RWPE2 (cell line): ENCODE measurements at places on chromosomes 4 and X.

DNA sequence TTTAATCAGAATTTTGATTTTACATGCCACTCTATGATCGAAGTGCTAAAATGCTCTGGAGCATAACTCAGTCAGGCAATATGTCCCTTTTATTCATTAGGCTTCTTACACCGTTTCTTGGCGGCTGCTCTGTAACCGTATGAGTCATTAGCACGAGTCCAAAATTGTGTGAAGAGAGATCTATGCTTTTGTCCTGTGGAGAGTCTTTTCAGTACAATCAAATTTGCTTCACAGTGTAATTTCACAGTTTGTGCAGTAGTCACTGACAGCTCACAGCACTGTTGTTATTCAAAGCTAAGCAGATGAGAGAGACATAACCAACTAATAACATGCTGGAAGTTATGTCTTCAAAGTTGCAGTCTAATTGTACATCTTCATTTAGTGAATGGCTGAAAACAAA is 167.8 kb downstream of the PCDH10 start:
- no peaks in the 10 kb centered on the region for H3K36me3 ChIP-seq
- no peaks in the 10 kb centered on the region for H3K27me3 ChIP-seq
- no peak overlapping the region for H3K27ac ChIP-seq
- no peak for DNase-seq
- H3K4me1 ChIP-seq: no peaks in the 10 kb centered on the region

- H3K36me3 ChIP-seq: no peaks in the 10 kb centered on the region
These were observed 173.9 kb downstream of the GRXCR1 start for GRCh38 chr4:43066415-43066814.

GRCh38 chr4:25953740-25954139 is 39.7 kb downstream of the SMIM20 start:
- no peaks in the 10 kb centered on the region for H3K4me1 ChIP-seq
- no peaks in the 10 kb centered on the region for H3K36me3 ChIP-seq
- H3K4me3 ChIP-seq: no peak overlapping the region
- no peak for DNase-seq
- no peaks in the 10 kb centered on the region for H3K27me3 ChIP-seq
- H3K27ac ChIP-seq: no peak overlapping the region

GRCh38 chr4:157701695-157701994 is 471.2 kb downstream of the GASK1B start:
- DNase-seq: no peak
- H3K27ac ChIP-seq: no peak overlapping the region
- H3K4me3 ChIP-seq: no peak overlapping the region
- no peaks in the 10 kb centered on the region for H3K36me3 ChIP-seq
- H3K27me3 ChIP-seq: no peaks in the 10 kb centered on the region
- H3K4me1 ChIP-seq: no peaks in the 10 kb centered on the region

DNA sequence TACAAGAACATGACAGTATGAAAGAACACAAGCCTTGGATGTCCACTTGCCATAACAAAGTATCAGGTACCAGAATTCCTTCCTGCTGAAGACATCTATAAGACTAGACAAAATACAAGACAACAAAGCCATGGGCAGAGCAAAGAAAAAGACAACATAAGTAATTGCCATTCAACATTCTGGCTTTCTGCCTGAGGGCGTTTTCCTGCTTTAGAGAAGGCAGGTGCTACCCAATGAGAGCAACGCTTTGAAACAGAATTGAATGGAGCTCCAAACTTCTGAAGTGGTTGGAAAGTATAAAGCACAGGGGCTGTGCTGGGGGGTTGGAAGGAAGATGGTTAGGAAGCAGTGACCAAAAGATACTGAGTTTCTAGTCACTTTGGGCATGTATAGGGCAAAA is 30.1 kb downstream of the PDE5A start:
- H3K27ac ChIP-seq: no peak overlapping the region
- H3K36me3 ChIP-seq: no peaks in the 10 kb centered on the region
- H3K27me3 ChIP-seq: no peaks in the 10 kb centered on the region

DNA sequence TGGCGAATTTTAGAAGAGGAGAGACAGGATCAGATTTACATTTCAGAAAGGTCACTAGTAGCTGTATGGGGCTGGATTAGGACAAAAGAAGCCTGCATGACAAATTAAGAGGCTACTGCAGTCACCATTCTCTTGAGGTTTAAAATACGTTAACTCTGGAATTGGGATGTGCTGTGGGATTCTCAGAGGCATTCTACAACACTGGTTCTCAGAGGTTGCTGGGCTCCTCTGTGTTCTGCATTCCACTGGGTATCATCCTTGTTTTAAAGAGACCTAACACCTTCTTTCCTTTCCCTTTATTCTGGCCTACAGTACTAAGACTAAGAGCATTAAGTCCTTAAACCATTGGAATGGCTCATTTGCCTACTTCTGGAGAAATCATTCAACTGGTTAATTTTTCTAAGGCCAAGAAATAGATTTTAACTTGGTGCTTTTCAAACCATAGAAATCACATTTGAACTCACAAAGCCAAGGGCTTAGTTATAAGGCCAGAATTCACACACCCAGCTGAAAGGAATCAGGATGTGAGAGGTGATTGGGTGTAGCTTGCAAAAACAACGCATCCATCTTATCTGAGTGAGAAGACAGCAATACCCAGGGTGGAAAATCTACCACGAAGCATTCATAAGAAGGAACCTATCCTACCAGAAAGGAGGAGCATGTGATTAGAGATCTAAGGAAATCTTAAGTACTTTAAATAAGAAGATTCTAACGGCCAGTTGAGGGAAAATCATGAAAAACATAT is 116.6 kb downstream of the SHISA3 start:
- H3K27me3 ChIP-seq: no peaks in the 10 kb centered on the region
- no peak for DNase-seq
- no peak overlapping the region for H3K4me3 ChIP-seq
- H3K36me3 ChIP-seq: no peaks in the 10 kb centered on the region

DNA sequence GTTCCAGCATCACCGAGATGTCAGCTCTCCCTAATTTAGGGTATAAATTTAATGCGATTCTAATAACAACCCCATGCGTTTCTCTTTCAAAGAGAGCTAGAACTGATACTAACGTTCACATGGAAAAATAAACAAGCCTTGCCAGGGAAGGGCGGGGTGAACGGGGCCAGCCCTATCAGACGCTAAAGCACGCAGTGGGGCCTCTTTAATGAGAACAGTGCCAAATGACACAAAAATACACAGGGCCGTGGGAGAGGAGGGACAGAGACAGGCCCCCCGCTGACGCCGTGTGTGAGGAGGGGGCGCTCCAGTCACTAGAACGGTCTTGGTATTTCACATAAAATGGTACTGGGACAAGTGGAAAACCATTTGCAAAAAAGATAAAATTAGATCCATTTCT is 21.3 kb upstream of the ADRA2C start:
- H3K4me1 ChIP-seq: no peaks in the 10 kb centered on the region
- no peak overlapping the region for H3K27ac ChIP-seq
- peaks cover 55% of the 10 kb centered on the region for H3K27me3 ChIP-seq
- H3K4me3 ChIP-seq: no peak overlapping the region
- no peaks in the 10 kb centered on the region for H3K36me3 ChIP-seq

DNA sequence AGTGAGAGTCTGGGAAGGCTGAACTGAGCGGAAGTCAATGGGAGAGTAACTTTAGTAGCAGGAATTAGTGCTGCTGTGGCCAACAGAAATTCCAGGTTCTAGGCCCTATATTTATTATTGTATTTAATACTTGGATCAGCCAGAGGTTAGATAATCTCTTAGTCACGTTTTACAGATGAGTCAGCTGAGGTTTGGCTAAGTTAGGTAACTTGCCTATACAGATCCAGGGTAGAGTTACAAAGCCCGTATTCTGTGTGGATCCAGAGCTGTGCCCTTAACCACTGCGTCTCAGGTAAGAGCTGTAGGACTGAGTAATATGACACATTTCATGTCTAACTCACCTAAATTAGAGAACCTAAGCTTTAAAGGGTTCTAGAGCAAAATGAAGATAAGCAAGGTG is 20.5 kb downstream of the PSMD10 start:
- no peak overlapping the region for H3K27ac ChIP-seq
- no peak overlapping the region for H3K4me3 ChIP-seq
- DNase-seq: no peak
- H3K4me1 ChIP-seq: peaks cover 6% of the 10 kb centered on the region
- H3K27me3 ChIP-seq: no peaks in the 10 kb centered on the region

DNA sequence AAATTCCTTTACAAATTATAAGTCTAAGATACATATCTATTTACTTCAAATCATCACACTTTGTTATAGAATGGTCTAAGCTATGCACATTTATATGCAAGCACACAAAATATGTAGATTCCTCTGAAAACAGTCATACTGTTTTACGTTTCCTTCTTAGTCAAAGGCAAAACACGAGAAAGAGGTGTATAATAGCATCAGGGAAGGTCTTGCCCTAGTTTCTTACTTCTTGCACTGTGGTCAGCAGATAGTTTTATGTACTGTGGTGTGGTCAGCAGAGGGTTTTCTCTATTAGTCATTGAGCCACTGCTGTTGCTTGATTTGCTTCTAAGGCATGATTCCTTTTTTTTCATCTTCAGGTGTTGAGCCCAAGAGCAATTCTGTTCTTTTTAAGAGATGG is 117.7 kb downstream of the ADAM29 start:
- peak overlapping the region; percentile 4 for H3K27ac ChIP-seq
- no peak for DNase-seq
- no peak overlapping the region for H3K4me3 ChIP-seq
